OCI-LY7 (cell line): ENCODE measurements at places on chromosomes 13 and 19. TPM values are rescaled to one million over a fixed set of nuclear protein-coding genes. Genes with fewer than 3 reads are reported as not detected.

The ATP8B3 gene
- 19.3 and 21.2 TPM in 2 replicates for total RNA-seq

The PSG7 gene
- total RNA-seq: not detected in 2 replicates

The PEAK3 gene
- 0.18 TPM in 1 of 2 replicates, not detected in the other for total RNA-seq

The GAPDHS gene
- total RNA-seq: not detected in 2 replicates

The RFPL4AL1 gene
- total RNA-seq: not detected in 2 replicates

DNA sequence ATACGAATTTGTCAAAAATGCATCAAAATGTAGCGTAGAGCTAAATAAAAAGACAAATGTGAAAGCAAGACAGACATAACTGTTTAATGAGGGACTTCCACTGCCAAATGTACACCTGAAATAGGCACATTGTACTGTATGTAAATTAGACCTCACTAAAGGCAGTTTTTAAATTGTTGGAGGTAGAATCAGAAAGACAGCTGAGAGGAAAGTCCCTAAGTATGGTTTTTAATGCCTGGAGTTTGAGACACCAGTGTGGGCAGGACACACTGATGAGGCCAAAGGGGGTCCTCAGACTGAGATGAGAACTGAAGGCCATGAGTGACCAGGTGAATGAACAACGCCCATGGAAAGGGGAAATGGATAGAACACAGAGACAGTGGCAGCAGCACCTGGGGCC, 22.9 kb downstream of the MED26 start:
- no peak for DNase-seq

GRCh38 chr13:77306458-77306857, 20.4 kb downstream of the MYCBP2 start:
- DNase-seq: no peak

The SLC7A9 gene
- total RNA-seq: not detected in 2 replicates

The ZNF486 gene
- total RNA-seq: 0.08 and 0.09 TPM in 2 replicates

DNA sequence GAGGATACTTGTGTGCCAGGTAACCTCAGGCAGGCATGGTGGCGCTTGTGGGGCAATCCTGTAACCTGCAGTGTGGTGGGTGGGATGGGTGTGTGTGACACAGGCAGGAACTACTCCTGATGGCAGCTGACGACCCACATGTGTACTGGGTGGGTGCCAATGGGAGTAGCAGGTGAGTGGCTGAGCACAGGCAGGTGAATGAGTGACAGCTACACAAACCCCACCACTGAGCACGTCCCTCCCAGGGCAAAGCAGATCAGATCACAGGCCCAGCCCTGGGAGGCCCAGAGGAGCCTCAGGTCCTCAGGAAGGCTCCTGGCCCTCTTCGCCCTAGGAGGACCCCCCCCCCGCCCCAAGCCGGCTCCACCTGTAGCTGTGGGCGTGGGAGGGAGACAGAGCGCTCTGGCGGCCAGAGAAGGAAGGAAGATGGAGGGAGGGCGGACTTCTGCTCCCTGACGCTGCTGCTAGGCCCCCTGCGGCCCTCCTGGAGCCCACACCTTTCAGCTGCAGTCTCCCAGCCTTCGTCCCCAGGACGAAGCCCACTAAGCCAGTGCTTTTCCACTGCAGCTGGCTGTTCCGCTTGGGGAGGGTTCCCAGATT, 1.3 kb upstream of the ZNF181 start:
- peak; percentile 18 for DNase-seq

The LYPD3 gene
- 0.42 TPM in 1 of 2 replicates, not detected in the other for total RNA-seq

The TRMT1 gene
- 38.2 and 50.4 TPM in 2 replicates for total RNA-seq

DNA sequence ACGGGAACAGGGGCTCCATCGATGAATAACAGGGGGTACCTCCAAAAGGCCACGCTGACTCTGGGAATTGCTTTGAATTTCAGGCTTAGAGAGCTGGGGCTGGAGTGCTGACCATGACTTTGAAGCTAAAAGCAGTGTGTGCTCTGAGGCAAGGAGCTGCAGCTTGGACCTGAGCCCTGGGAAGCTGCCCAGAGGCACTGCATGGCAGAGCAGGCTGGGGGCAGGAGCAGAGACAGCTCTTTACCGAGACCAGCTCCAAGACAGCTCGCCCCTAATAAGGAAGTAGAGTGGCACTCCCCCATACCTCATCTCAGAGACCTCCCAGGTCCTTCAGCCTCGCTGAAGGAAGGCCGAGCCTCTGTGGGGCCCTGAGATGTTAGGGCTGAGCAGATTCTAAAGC, 200.2 kb downstream of the COL4A1 start:
- no peak for DNase-seq

DNA sequence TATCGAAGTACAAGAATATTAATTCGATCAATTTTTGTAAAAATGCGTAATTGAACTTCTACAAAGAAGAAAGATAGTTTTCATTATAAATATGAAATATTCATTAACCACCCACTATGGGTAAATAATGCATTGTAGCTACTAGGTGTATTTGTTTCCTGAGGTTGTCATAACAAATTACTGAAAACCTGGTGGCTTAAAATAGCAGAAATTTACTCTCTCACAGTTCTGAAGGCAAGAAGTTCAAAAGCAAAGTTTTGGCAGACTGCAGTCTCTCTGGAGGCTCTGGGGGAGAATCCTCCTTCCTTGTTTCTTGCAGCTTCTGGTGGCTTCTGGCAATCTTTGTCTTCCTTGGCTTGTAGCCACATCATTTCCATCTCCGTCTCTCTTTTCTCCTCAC, 99.2 kb upstream of the MIR17HG start:
- no peak for DNase-seq

The SYNGR4 gene
- 1.0 and 1.2 TPM in 2 replicates for total RNA-seq

GRCh38 chr13:46551410-46552302, 1.3 kb upstream of the LRCH1 start:
- peak; percentile 78 for DNase-seq
